ENCODE measurements at places on chromosomes 16 and 17. TPM values are rescaled to one million over a fixed set of nuclear protein-coding genes. Genes with fewer than 3 reads are reported as not detected.

Gene G6PC1
- total RNA-seq: not detected

Gene SOST
- total RNA-seq: 0.20 TPM

Gene GPR179
- total RNA-seq: 0.10 TPM

Gene PDE6G
- total RNA-seq: 0.49 TPM

Gene NOL11
- total RNA-seq: 50.6 TPM

Gene DPEP3
- not detected for total RNA-seq

Gene CAPNS2
- total RNA-seq: 71.3 TPM

DNA sequence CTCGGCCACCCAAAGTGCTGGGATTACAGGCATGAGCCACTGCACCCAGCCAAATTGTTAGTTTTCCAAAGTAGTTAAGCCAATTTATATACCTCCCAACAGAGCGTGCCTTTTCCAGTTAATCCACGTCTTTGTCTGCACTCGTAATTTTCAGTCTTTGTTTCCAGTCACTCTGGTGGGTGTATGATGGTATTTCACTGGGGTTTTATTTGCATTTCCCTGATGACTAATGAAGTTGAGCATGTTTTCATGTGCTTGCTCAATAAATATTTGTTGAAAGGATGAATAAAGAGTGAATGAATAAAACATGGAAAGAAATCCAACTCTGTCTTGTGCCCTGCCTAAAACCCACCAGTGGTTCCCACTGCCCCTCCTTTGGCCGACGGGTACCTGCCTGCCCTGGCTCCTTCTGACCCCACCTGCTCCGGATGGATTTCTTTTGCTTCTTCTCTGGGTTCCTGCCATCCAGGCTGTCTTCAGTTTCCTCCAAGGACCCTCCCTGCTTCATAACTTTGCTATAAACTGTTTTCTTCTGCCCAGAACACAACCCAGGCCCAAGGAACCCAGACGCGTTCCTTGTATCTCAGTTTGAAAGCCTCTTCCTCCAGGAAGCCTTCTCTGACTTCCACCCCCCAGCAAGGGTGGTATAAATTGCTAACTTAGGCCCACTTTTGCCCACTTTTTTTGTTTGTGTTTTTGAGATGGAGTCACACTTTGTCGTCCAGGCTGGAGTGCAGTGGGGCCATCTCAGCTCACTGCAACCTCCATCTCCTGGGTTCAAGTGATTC, 3.0 kb upstream of the ABCC1 start:
- DNase-seq: no peak

- DNase-seq: no peak
Measured at GRCh38 chr17:57524839-57525568, 220.1 kb downstream of the CCDC182 start.

- DNase-seq: no peak
Measured at GRCh38 chr16:53282975-53283946, 151.0 kb upstream of the RBL2 start.

DNA sequence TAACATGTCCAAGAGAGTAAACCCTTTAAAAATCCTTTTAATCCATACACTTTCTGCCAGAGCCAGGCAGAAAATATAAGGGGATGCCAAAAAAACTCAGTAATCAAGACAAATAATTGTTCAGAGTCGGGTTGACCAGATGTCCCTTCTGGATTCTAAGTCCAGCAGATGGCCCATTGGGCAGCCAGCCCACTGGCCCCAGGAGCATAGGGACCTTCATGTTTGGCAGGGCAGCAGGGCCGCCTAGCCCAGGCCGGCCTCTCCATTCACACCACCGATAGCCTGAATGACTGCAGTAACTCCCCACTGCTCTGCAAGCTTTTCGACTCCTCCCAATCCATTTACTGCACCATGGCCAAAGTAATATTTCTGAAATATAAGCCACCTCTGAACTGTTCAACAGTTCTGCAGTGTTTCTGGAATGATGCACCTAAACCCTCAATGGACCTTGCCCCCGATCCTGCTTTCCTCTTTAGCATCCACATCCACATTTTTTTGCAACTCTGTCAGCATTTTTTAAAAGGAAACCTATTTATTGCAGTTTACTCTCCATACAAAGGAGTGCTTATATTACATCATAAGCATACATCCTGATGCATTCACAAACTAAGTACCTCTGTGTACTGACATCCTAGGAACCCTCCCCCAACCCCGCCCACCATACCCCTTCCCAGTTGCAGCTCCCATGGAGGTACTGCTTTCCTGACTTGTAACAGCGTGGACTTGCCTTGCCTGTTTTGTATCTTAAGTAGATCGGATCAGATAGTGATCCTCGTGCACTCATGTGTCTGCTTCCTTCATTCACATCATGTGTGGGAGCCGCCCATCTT, 46.4 kb downstream of the LDHD start:
- peak; percentile 31 for DNase-seq

GRCh38 chr16:12199524-12199923, 223.0 kb downstream of the SNX29 start:
- DNase-seq: no peak

DNA sequence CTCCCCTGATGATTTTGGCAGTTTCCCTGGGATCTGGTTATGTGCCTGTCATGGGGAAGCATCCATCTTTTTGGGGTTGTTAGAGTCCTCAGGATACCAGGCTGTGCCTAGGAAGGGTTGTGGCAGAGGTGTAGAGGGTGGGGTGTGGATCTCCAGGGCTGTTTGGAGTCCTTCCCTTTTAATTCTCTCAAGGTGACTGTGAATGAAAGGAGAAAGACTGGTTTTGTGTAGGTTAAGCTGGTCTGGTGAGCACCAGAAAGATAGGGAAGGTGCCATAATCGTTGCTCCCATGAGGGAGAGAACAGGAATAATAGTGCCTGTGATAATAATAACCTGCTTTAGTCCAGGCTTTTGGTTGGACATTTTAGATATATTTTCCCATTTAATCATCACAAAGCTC, 7.0 kb downstream of the MAP2K4 start:
- no peak for DNase-seq

DNA sequence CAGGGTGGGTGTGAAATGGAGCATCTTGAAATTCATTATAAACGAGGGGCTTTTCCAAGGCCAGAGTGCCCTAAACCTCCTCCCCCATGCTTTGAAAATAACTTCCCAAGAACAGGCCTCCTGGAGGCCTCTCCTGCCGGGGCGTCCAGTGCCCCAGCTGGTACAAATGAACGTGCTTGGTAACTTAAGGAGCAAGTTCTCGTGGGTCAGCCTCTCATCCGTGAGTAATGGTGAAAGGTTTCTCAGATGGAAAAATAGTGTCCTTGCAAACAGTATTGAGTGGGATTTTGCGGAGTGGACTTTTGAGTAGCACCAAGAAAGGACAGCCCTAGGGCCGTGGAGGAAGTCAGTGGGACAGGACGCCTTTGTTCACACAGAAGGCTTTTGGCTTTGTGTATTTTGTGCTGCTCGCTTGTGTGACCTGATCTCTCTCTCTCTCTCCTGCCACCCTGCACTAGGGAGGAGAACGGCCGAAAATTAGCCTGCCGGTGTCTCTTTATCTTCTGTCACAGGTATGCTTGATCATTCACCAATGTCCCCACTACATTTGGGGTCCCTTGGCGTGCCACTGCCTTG, 34.6 kb downstream of the CLEC16A start:
- no peak for DNase-seq

DNA sequence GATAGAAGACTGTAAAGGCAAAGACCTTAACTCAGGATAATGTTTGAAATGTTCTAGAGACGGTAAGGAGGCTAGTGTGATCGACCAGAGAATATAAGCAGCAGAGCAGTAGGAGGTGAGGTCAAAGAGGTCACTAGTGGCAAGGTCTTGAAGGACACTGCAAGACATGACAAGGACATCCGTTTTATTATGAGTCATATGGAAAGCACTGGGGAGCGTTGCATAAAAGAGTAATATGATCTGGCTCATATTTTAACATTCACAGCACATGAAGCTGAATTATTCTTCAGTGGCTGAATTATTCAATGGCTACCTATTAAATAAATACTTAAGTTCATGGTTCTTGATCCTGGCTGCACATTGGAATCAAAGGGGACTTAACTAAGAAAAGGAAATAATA, 123.7 kb downstream of the SOX9 start:
- no peak for DNase-seq

GRCh38 chr16:66391726-66392670, 25.5 kb downstream of the CDH5 start:
- no peak for DNase-seq

GRCh38 chr17:27345141-27345904, 51.4 kb downstream of the WSB1 start:
- DNase-seq: no peak
